ENCODE measurements at places on chromosomes 7 and 10. TPM values are rescaled to one million over a fixed set of nuclear protein-coding genes. Genes with fewer than 3 reads are reported as not detected.
A peak's percentile ranks its signal among the peaks of the same experiment; 100 is the strongest.

Gene MBLAC1
- total RNA-seq: 2.2 TPM

Gene ELMO1
- total RNA-seq: 2.2 TPM

Gene BMPER
- total RNA-seq: 9.7 TPM

Gene LBX1
- not detected for total RNA-seq

Gene NOS3
- not detected for total RNA-seq

GRCh38 chr10:71213127-71213621 is 804 bp downstream of the UNC5B start:
- peak; percentile 94 for DNase-seq
- peaks cover 39% of the 10 kb centered on the region for H3K4me1 ChIP-seq
- peaks cover 27% of the 10 kb centered on the region for H3K27me3 ChIP-seq

- no peaks in the 10 kb centered on the region for H3K36me3 ChIP-seq
- DNase-seq: no peak
- no peaks in the 10 kb centered on the region for H3K4me1 ChIP-seq
- no peak overlapping the region for H3K4me3 ChIP-seq
Observed at GRCh38 chr10:130066743-130067142, 43.9 kb downstream of the C10orf143 start.

DNA sequence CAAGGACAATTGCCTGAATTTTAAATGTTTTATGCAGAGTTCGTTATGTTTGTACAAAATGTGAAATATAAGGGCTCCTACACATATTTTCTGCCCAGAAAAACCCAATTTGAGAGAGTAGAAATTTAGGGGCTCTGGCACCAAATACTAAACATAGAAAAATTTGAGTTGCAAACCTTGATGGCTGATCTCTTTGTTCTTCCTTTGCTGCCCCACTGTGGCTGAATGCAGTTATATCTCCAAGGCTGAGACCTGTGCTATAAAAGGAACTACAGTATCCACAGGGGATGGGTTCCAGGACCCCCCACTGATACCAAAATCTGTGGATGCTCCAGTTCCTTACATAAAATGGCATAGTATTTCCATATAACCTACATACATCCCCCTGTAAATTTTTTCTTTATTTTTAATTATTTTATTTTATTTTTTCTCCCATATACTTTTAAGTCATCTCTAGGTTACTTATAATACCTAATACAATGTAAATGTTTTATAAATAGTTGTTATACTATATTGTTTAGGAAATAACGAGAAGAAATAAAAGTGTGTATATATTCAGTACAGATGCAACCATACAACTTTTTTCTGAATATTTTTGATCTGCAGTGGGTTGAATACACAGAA is 22.5 kb downstream of the CFAP43 start:
- H3K4me3 ChIP-seq: no peak overlapping the region
- no peak overlapping the region for H3K27ac ChIP-seq
- H3K36me3 ChIP-seq: no peaks in the 10 kb centered on the region
- no peaks in the 10 kb centered on the region for H3K27me3 ChIP-seq
- no peaks in the 10 kb centered on the region for H3K4me1 ChIP-seq

DNA sequence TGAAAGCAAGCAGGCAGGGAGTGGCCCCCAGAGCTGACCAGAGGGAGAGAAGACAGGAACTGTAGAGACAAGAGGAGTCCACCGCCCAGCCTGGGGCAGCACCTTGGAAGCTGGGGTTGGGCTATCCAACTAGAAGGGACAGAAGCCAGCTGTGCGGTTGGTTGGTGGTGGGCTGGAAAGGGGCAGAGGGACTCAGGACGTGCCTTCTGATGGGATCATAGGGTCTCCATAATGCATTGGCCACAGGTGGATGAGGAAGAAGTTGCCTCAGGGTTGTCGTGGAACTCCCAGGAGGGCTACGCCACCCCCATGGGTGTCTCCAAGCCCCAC is 114.0 kb upstream of the RET start:
- H3K4me3 ChIP-seq: no peak overlapping the region
- no peak overlapping the region for H3K27ac ChIP-seq
- H3K27me3 ChIP-seq: no peaks in the 10 kb centered on the region
- no peaks in the 10 kb centered on the region for H3K36me3 ChIP-seq

DNA sequence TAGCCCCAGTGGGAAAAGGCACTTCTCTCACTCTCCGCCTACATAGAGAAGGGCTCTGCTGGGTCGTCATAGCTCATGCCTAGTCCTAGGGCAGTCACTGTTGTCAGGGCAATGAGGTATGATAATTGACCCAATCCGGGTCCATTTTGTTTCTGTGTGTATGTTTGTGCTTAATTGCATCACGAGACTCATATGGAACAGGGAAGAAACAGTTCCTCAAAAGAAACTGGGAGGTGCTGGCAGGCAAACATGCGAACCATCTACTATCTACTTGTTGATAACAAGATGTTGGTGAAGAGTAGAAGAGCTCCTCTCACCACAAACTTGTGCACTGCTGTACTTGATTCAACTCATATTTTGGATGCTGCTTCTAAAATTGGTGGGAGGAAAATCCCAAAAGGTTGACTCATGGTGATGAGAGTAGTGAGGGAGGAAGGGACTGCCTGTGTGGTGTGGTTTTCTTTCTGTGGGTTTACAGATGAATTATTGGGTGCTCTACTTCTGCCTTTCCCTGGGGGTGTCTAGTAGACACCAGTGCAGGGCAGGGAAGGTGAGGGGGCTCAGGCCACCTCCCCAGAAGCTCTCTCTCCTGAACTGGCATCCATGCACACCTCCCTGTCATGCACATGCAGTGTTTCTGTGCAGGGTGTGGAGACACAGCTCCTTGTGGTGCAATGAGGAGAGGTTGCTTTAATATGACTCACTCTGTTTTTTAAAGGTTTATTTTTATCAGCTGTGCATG is 29.4 kb downstream of the LSMEM1 start:
- H3K36me3 ChIP-seq: no peaks in the 10 kb centered on the region
- peaks cover 6% of the 10 kb centered on the region for H3K27me3 ChIP-seq
- peaks cover 20% of the 10 kb centered on the region for H3K4me1 ChIP-seq
- peak; percentile 93 for DNase-seq

GRCh38 chr10:88361995-88362807 is 220.9 kb downstream of the RNLS start:
- H3K36me3 ChIP-seq: no peaks in the 10 kb centered on the region
- H3K4me3 ChIP-seq: no peak overlapping the region
- H3K27me3 ChIP-seq: no peaks in the 10 kb centered on the region
- no peak overlapping the region for H3K27ac ChIP-seq
- H3K4me1 ChIP-seq: no peaks in the 10 kb centered on the region

- peak overlapping the region; percentile 50 for H3K27ac ChIP-seq
- H3K27me3 ChIP-seq: no peaks in the 10 kb centered on the region
- H3K4me1 ChIP-seq: peaks cover 29% of the 10 kb centered on the region
- H3K36me3 ChIP-seq: no peaks in the 10 kb centered on the region
Observed at GRCh38 chr7:28069807-28070206, 110.8 kb downstream of the JAZF1 start.

DNA sequence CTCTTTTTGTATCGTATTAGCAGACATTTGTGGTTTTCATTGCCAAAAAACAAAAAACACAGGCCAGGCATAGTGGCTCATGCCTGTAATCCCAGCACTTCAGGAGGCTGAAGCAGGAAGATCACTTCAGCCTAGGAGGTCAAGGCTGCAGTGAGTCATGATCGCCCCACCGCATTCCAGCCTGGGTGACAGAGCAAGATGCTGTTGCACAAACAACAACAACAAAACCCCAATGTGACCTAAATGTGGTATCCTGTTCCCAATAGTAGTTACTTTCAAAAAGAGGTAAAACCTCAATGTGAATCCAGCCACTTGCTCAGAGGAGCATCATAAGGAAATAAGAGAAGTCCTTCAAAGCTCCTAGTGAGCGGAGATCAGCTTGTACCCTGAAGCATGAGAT is 45.8 kb upstream of the SKAP2 start:
- H3K27me3 ChIP-seq: no peaks in the 10 kb centered on the region
- H3K27ac ChIP-seq: no peak overlapping the region
- no peaks in the 10 kb centered on the region for H3K36me3 ChIP-seq

GRCh38 chr10:105974803-105975456 is 1189.6 kb downstream of the SORCS1 start:
- no peak overlapping the region for H3K27ac ChIP-seq
- no peaks in the 10 kb centered on the region for H3K27me3 ChIP-seq
- no peak for DNase-seq
- H3K4me1 ChIP-seq: no peaks in the 10 kb centered on the region

DNA sequence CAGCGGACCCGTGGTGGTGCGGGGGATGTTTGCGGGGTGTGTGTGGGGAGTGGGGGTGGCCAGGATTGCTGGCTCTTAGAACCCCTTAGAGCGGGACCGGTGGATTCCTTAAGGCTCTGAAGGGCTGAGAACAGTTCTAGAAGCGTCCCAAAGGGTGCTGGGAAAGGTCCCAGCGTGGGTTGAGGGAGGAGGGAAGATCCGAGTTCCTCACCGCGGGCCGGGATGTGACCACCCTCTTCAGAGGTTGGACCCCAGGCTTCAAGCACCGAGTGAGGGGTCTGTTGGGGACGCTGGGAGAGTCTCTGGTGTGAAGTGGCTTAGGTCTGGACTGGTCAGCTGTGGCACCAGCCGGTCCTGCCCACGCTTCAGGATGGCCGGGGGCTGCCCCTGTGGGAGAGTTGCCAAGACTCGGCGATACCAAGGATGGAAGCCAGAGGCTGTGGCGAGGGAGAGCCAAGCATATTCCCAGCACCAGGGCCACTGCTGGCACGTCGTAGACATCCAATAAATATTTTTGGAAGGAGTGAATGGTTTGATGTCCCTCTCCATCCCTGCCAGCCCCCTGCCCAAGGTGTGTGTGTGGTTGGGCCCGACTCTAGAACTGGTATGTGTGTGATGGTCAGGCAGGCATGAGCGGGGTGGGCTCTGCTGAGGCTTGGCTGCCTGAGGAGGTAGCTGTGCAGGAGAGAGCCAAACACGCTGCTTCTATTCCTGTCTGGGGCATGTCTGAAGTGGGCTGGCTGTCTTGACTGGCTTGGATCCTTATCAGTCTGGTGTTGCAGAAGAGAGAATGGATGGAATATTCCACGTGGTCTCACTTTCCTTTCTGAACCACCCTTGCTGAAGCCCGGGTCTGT is 19.2 kb downstream of the ZNF775 start:
- no peak overlapping the region for H3K27ac ChIP-seq
- H3K36me3 ChIP-seq: no peaks in the 10 kb centered on the region
- DNase-seq: peak; percentile 76
- peaks cover 13% of the 10 kb centered on the region for H3K4me1 ChIP-seq
- H3K27me3 ChIP-seq: no peaks in the 10 kb centered on the region

DNA sequence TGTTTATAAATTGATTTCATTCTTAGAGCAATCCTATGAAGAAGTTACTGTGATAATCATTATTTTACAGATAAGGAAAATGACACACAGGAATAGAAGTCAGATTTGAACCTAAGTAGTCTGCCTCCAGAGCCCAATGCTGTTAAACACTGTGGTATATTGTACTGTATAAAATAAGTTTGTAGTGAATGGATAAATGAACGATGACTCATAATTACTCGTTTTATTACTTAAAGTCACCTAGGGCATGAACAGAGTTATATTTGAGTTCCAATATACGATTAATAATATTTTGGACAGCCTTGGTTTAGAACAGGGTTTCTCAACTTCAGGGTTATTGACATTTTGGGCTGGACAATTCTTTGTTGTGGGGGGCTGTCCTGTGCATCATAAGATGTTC is 7.8 kb upstream of the BTRC start:
- H3K4me3 ChIP-seq: no peak overlapping the region
- peaks cover 20% of the 10 kb centered on the region for H3K27me3 ChIP-seq
- H3K4me1 ChIP-seq: no peaks in the 10 kb centered on the region
- no peak for DNase-seq

All from osteoblast (primary cell).